Occipital lobe (tissue), 3 donors: ENCODE measurements at places on chromosomes 2 and 18. TPM values are rescaled to one million over a fixed set of nuclear protein-coding genes. Genes with fewer than 3 reads are reported as not detected.
A peak's percentile ranks its signal among the peaks of the same experiment; 100 is the strongest.

- DNase-seq = no peak
Observed at GRCh38 chr2:50838316-50838715, 193.6 kb downstream of the NRXN1 start.

- DNase-seq = no peak
Observed at GRCh38 chr18:46859855-46860254, 57.5 kb downstream of the PIAS2 start.

GRCh38 chr2:98790221-98790620 is 59.3 kb upstream of the MGAT4A start:
- no peak for DNase-seq

DNA sequence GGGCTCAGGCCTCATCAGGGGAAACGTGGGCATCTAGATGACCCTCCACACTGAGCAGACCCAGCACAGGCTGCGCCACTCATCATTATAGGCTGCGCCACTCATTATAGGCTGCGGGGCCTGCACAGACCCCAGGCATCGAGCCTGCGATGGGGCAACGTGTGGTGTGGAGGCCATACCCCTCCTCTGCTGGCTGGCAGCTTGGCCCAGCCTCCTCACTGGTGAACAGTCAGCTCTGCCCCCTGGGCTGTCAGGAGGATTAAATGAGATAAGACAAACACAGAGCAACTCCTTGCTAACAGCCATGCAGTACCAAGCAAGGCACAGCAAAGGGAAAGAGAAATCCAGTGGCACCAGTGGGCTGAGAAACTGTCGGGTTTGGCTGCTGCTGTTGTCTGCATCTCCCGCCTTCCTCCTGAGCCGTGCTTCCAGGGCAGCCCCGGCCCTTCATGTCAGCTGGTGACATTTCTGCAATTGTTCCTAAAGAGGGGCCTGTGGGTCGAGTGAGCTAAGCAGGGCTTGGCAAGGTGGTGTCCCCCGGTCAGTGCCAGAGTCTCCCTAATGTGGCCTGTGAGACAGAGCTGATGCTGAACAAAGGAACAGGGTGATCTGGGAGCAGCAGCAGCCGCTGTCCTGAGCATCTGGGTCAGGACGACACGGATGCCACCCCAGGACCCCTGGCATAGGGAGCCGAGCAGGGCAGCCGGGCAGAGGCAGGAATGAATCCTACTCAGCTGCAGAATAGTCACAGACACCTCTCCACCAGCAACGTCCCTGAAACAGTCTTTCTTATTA is 48.7 kb downstream of the RRM2 start:
- DNase-seq = no peak

The MRPL44 gene
- total RNA-seq = 80.2 TPM

DNA sequence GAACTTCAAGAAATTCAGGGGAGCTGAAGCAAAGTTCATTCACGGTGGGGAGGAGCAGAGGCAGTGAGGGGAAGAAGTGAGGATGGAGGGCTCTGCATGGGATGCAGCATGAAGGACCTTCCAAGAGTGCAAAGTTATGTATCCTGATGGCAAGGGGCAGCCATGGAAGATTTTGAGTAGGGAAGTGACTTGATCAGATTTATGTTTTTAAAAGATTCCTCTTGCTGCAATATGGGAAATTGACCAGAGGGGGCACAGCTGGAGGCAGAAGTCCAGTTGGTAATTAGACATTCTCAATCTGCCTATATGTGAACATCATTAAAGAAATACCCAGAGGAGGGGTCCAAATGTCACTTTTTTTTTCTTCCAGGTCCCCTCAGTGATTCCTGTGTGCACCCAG is 21.5 kb upstream of the ANXA4 start:
- DNase-seq = no peak

GRCh38 chr2:239161711-239162140 is 239.1 kb downstream of the HDAC4 start:
- no peak for DNase-seq

The WNT10A gene
- not detected for total RNA-seq

GRCh38 chr18:11149441-11150270 is at the start of gene PIEZO2:
PIEZO2 (minus strand) TSS chr18:11149569; CDS start chr18:11148588, 981 bp downstream.
- peak; percentile 46 for DNase-seq

The NOL4 gene
- 137 TPM for total RNA-seq

GRCh38 chr2:164879901-164880535 is 38.4 kb upstream of the COBLL1 start:
- DNase-seq = no peak

The REG3A gene
- not detected for total RNA-seq

The AMMECR1L gene
- 13.6 TPM for total RNA-seq

DNA sequence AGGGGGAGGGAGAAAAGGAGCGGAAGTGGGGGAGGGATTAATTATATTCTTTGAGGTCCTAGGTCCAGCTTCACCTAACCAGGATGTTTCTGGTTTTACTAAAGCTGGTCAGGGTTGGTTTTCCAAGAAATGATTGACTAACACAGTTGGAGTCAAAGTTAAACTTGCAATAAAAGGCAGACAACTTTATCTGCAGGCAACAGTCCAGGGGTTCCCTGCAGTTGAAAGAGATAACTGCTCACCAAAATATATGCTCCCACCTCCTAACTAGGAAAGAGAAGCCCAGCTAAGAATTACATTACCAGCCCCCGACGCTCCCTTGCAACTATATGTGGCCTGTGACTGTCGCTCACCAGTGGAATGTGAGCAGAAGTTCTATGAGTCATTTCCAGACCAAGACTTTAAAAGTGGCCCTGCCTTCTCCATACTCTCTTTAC is 140.0 kb upstream of the PKDCC start:
- DNase-seq = no peak

The RGPD3 gene
- total RNA-seq = 0.94 TPM

GRCh38 chr2:173407176-173407575 is 52.5 kb downstream of the CDCA7 start:
- no peak for DNase-seq

The ABCB11 gene
- total RNA-seq = 0.16 TPM

GRCh38 chr18:51952844-51953243 is 387.2 kb upstream of the DCC start:
- DNase-seq = no peak

The AMER3 gene
- total RNA-seq = 32.8 TPM

DNA sequence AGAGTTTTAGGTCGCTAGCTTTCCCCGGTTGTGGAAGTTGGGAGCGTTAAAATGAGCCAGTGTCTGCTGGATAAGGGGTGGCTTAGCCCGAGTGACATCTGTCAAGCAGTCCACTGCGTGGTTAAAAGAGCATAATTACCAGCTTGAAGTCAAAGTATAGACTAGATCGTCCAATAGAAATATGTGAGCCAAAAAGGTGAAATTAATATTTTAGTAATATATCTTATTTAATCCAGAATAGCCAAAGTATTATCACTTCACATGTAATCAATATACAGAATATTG is 654 bp downstream of the COMMD1 start:
- no peak for DNase-seq

- no peak for DNase-seq
Observed at GRCh38 chr2:240480834-240481623, 45.6 kb downstream of the GPC1 start.

DNA sequence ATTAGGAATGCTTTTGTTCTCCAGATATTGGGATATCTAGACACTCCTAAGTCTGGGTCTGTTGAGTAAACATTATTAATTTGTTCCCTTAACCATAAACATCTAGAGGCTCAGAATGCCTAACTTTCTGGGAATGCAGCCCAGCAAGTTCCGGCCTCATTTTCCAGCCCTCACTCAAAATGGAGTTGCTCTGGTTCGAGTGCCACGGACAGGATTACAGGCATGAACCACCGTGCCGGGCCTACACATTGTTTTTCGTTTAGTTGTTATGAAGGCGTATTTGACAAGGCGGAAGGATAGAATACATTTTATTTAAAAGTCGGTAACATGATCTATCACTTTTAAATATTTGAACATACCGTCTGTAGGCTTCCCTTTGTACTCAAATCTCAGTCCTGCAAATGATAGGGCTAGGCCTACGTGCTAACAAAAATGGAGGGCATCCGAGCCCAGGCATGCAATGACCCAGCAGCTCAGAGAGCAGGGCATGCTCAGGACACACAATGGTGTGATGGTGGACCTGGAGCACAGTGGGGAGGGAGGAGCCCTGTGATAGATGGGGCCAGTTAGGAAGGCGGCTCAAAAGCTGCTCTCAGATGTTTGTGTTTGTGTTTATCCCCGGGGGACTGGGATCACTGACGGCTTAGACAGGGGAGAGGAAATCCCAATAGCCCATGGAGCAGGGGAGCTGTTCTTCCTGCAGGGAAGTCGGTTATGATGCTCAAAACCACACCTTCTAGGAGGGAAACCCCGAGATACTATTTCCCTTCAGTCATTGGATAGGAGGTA is 2.9 kb upstream of the SCYGR1 start:
- DNase-seq = no peak

- DNase-seq = no peak
Observed at GRCh38 chr2:118481299-118481698, 366.1 kb downstream of the EN1 start.

GRCh38 chr2:12493031-12493513 is 223.7 kb upstream of the TRIB2 start:
- DNase-seq = no peak

- no peak for DNase-seq
Observed at GRCh38 chr2:62724106-62724505, 18.6 kb downstream of the EHBP1 start.

GRCh38 chr2:207676827-207677354 is 34.5 kb upstream of the CCNYL1 start:
- DNase-seq = no peak

DNA sequence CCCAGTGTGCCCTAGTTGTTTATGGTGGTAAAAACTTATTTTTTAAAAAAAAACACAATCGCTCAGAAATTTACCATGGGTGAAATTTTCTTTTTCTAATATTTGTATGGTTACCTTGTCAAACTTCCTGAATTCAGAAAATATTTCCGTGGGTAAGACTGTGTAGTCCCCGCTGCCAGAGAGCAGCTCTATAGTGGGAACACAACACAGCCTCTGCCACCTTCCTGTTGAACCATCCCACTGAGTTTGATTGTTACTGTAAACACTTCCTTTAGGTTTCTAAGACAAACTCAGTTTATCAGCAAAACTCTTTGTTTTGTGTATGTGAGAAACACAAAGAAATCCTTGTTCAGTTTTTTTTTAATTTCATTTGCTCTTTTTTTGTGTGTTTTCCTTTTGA is 17.9 kb downstream of the DNAH6 start:
- DNase-seq = no peak

DNA sequence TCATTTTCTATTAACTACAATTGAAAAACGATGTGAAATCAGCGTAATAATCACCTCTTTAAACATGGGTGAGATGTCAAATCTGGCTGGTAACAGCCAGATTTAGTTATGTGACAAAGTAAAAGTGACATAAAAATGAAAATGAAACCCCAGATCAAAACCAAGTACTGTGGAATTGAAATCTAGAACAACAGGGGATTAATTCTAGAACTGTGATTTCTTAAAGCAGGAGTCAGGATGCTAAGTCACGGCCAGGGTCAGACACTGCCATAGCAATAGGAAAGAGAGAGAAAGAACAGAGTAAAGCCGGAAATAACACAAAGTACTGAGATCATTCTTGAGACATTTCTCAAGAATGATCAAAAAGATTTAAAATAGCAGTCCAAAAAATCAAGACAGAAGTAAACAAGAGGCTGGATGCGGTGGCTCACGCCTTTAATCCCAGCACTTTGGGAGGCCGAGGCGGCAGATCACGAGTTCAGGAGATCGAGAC is 1183.7 kb upstream of the NXPH2 start:
- DNase-seq = no peak

The KANSL1L gene
- total RNA-seq = 97.0 TPM

GRCh38 chr2:232698556-232699091 is 1.5 kb downstream of the GIGYF2 start:
- no peak for DNase-seq

The RAB17 gene
- total RNA-seq = 0.16 TPM

The APOB gene
- total RNA-seq = 0.62 TPM

DNA sequence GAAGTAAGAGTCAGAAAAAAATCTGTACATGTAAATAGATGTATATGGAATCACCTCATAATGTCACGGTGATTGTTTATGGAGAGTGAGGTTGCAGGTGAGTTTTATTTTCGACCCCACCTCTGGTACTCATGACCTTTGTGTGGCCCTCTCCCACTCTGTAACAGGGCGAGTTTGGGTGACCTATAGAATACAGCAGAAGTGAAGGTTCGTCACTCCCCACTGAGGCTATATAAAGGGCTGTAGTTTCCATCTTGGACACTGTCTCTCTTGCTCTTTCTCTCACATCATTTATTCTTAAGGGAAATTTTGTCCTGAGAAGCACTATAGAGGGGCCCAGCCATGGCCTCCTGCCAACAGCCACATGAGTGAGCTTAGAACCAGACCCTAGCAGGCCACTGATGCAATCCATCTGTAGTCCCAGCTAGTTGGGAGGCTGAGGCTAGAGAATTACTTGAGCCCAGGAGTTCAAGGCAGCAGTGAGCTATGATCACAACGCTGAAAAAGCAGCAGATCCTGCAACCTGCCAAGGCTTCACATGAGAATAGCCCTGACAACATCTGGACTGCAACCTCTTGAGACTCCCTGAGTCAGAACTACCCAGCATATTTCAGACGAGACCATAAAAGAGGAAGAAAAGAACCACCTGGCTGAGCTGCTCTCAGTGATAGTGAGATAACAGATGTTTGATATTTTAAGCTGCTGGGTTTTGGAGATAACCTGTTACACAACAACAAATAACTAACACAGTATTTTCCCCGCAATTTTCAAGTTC is 74.3 kb upstream of the SLC1A4 start:
- DNase-seq = no peak

DNA sequence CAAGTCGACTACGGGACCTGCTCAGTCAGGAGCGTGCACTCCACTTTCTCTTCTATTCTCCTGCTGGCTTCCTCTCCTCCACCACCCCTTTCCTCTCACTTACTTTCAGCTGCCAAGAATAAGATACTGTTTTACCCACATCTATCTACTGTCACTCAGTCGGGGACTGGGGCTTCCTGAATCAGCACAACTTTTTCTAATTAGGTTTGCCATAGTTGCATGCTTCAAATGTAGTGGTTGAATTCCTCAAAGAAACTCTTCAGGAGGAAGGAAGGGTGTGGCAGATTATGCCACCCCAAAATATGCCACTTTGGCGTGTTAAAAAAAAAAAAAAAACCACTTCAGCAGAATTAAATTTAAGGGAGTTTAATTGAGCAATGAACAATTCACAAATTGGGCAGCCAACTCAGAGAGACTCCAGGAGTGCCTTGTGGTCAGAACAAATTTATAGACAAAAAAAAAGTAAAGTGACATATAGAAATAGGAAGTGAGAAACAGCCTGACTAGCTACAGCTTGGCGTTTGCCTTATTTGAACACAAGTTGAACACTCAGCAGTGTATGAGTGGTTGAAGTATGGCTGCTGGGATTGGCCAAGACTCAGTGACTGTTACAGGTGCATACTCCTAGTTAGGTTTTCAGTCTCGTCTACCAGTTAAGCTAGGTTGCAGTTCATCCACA is 32.5 kb upstream of the RMDN2 start:
- no peak for DNase-seq

GRCh38 chr2:61380056-61380881 is 90.6 kb downstream of the USP34 start:
- DNase-seq = no peak

The OSR1 gene
- 4.4 TPM for total RNA-seq

GRCh38 chr2:138787053-138787666 is 7.0 kb upstream of the NXPH2 start:
- DNase-seq = no peak

The CHRNG gene
- total RNA-seq = 0.16 TPM

- no peak for DNase-seq
Observed at GRCh38 chr2:3465328-3465727, 54.0 kb downstream of the ADI1 start.

GRCh38 chr2:150062416-150062815 is 425.1 kb downstream of the RND3 start:
- DNase-seq = no peak
